ENCODE measurements at places on chromosomes 7 and 10.

- no peak for DNase-seq
Measured at GRCh38 chr10:22607261-22607660, 107.1 kb downstream of the PIP4K2A start.

DNA sequence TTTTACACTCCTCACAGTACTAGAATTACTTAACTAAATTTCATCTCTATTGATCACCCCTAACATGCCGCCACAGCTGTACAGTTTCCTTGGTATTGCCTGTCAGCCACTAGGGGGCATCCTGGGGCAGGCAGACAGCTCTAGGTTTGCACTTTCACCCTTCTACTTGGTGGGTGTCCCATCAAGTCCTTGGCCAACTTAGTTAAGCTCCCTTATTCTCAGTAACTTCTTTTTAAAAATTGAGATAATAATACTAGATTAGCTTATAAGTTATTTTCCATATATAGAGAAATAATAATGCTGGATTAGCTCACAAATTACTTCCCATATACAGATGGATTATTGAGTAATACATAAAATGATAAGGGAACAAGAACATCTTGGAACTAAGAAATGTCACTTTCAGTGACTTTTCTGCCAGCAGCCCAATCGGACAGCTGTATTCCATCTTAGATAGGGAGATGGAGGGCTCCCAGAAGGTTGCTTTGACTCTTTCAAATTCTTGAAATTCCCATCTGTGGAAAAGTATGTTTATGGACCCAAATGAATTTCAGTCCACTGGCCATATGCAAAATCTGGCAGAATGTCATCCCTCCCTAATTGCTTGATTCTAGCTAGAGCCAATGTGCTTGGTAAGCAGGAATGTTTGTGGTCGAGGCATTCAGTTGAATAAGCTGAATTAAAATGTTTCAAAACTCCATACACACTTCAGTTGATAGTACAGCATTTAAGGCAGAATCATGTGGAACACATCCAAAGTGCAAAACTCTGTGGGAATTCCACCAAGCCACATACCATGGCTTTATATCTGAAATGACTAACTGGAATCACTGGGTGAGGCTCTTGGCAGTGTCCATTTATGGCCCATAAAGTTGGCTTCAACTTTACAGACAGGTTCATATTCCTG lies 309.7 kb downstream of the CSTF2T start:
- DNase-seq, result no peak

GRCh38 chr7:36473454-36474282 lies 84.0 kb downstream of the ANLN start:
- DNase-seq, result no peak

GRCh38 chr10:23294638-23295247 lies 49.9 kb downstream of the C10orf67 start:
- DNase-seq, result no peak

GRCh38 chr7:98323597-98324322 lies 42.3 kb downstream of the BRI3 start:
- DNase-seq, result no peak

DNA sequence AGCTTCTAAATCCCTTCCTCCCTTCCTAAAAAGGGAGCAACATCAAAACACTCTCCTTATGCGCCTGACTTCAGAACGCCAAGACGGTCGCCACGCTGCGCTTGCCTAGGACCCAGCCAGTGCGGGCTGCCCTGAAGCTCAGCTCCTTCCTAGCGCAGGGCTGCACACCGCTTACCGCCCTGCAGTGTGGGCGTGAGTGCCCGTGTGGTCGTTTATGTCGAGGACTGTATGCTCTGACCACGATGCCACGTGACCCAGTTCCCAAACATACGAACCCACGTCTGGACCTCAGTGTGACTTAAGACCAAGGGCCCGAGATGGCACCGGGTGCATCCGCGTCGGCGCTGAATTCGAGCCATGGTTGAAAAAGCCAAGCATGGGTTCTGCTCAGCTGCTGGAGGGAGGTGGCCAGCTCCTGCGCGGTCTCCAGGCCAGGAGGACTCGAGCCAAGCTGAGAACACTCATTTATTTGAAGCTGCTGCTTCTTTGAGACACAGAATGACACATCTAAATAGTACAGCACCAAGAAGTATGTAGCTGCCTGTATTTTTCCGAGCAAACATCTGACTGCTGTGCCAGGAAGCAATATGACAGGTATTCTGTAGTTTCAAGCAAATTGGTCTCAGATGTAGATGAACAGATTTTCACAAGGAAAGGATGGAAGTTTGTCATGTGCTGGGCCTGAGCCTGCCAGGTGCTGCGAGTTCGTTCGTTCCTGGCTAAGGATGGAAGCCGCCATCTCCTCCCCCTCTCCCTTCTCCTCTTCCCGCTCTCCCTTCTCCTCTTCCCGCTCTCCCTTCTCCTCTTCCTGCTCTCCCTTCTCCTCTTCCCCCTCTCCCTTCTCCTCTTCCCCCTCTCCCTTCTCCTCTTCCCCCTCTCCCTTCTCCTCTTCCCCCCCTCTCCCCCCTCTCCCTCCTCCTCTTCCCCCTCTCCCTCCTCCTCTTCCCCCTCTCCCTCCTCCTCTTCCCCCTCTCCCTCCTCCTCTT lies 184.7 kb downstream of the EBF3 start:
- no peak for DNase-seq

DNA sequence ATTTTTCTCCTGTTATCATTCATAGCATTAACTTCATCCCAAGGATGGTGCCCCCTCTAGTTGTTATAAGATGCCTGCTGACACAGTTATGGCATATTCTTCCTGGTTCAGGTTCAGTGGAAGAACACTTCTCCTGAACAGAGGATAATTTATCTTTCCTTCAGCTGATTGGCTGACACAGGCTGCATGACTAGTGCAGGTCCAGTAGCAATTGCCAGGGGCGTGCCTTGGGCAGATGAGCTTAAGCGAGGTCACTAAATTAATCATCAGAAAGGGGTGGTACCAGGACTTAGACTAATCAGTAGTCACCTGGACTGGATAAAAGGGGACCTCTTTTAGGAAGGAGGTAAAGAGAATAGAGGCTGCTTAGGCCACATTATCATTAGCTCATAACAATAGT lies 42.3 kb downstream of the BZW2 start:
- DNase-seq, result no peak

GRCh38 chr10:130040351-130040750 lies 70.3 kb downstream of the C10orf143 start:
- no peak for DNase-seq

DNA sequence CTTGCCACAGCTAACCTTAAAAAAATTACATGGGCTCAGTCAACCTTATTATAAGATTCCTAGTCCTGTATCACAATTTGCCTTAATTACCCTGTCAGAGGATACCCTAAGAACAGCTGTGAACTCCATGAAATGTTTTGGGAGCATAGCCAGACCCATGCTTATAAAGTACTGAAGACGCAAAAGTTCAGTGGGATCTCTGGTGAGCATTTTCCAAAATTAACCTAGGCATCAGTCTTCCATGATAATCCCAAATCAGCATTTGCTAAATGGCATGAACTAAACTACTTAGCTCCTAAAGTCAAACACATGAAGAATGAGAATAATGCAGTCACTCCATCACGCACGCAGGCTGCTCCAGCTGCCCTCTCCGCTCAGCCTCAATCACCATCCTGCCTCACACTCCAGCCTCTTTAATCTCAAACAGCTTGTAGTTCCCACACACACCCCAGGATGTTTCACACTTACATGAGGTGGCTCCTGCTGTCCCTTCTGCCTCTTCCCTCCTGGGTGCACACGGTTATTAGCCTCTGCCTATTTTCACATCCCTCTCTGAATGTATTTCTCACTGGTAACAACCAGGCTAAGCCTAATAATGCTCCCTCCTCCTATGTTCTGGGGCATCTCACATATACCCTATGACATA lies 15.3 kb downstream of the IGF2BP3 start:
- no peak for DNase-seq

- DNase-seq, result no peak
Measured at GRCh38 chr7:84248843-84249242, 54.3 kb upstream of the SEMA3A start.

DNA sequence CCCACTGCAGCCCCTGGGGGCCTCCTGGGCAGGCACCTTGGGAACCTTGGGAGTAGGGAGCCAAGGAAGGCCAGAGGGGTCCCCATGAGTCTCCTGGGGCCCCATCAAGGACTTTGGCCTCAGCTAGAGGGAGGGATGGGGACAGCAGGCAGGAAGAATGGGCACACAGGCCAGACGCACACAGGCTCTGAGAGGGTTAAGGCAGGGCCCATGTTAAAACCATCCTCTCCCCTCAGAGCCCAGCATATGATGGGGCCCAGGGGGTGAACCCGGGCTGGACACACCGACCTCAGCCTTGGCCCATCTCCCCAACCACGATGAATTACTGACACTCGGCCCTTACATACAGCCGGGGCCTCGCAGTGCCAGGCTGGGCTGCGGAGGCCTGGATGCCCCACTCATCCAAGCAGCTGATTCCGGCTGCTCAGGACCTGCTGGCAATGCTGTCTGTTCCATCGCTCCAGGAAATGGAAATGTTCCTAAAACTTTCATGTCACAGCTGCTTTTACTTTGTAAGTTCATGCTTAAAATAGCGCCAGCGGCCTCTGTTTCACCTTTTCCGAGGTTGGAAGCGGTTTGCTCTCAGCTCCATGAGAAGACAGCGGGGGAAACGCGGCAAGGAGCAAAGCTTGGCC lies 17.3 kb upstream of the INPP5A start:
- no peak for DNase-seq

DNA sequence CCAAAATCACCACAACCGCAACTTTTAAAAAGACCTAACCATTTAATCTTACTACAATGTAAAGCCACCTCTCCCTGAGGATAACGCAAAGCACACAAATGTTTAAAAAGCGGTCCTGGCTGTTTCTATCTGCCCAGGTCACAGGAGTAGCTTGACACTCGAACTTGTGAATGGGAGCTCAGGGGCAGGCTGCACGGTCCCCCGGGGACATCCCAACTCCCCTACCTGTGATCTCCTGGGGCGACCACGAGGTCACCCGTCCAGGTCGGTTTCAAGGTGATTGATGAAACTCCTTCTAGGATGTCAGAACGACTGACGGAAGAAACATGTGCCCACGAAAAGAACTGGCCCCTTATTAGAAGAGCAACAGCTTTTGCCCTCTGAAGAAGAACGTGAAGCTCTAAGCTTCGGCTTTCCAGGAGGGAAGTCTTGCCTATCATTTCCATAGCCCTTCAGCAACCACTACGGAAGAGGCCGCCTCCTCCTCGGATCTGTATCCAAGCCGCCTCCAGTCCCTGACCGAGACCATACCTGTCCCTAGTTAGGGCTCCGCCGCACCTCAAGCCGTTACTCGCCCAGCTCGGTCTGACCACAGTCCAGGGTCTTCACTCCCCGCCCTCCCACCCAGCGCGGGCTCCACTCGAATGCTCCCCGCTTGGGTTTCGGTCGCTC lies 459 bp downstream of the CYCS start:
- DNase-seq, result no peak

GRCh38 chr10:109411917-109412316 lies 511.4 kb downstream of the XPNPEP1 start:
- no peak for DNase-seq

GRCh38 chr7:120272261-120272660 lies 714 bp upstream of the KCND2 start:
- DNase-seq, result no peak

- DNase-seq, result no peak
Measured at GRCh38 chr7:29038463-29038862, 80.3 kb upstream of the TRIL start.

- DNase-seq, result no peak
Measured at GRCh38 chr10:48473704-48474103, 131.2 kb downstream of the ARHGAP22 start.

DNA sequence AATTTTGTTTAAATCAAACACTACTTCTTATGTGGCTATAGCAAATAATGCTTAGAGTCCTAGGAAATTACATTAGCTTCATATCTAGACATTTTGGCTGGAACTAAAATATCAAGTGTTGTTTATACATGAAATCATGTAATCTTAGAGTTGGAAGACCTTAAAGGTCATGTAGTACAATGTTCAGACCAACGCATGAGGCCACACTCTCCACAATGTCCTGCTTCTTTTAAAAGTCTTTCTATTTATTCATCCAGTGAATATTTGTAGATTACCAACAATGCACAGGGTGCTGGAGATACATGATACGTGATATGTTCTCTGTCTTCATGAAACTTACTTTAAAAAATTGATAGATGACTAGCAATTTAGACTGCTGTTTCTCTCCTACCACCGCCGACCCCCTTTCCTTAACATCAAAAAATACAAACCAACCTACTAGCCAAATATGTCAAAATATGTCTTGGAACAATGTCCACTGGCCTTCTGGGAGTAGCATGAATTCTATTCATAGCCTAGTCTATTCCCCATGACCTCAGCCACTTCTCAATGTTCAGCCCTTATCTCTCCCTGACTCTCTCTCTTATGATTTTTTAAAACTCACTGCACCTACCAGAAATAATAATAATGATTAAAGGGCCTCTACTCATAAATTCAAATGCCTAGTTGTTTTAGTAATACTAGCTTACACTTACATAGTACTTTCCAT lies 59.5 kb upstream of the CAV2 start:
- DNase-seq, result no peak

DNA sequence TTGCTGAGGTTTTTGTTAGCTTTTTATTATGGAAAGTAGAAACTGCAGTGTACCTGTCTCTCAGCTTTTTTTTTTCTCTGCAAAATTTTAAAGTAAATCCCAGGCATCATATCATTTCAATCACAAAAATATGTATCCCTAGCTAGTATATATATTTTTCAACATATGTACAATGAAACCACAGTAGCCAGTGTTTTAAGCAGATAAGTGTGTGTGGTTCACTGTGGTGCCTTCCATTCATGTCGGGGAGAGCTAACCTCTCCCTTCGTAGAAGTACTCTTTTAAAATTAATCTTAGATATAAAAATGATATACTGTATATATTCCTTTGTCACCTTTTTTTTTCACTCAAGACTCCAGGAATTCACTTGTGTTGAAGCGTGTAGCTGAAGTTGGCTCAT lies 22.7 kb downstream of the CUL1 start:
- DNase-seq, result no peak

- DNase-seq, result no peak
Measured at GRCh38 chr7:97512441-97513207, 219.3 kb upstream of the TAC1 start.

- no peak for DNase-seq
Measured at GRCh38 chr7:30470771-30471170, 7.8 kb downstream of the NOD1 start.

- DNase-seq, result no peak
Measured at GRCh38 chr10:110967645-110968044, 48.2 kb downstream of the SHOC2 start.

GRCh38 chr7:107945332-107945731 lies 54.3 kb downstream of the DLD start:
- DNase-seq, result no peak
